ENCODE measurements at places on chromosomes 1 and 21. TPM values are rescaled to one million over a fixed set of nuclear protein-coding genes. Genes with fewer than 3 reads are reported as not detected.

The HCRTR1 gene
- not detected for total RNA-seq

The SDHC gene
- total RNA-seq: 37.2 TPM

The TP73 gene
- total RNA-seq: not detected

The LCE1A gene
- not detected for total RNA-seq

The RALGPS2 gene
- total RNA-seq: 8.6 TPM

DNA sequence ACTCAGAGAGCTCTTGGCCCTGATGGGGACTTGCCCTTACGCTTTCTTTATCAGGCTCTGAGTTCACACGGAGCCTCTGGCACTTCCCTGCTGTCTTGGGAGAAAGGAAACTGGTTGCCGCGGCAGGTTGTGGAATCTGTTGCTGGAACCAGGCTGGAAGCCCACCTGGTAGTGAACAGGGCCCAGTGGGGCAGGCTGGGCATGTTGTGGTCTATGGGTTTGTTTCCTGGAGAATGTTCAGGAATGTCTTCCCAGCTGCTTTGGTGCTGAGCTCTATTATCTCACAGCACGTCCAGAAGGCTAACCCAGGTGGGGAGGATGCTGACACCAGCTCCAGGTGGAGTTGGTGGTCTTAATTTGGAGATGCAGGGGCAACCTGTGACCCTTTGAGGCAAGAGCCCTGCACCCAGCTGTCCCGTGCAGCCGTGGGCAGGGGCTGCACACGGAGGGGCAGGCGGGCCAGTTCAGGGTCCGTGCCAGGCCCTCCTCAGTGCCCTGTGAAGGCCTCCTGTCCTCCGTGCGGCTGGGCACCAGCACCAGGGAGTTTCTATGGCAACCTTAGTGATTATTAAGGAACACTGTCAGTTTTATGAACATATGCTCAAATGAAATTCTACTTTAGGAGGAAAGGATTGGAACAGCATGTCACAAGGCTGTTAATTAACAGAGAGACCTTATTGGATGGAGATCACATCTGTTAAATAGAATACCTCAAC lies 33.3 kb upstream of the TDRD10 start:
- peaks cover 19% of the 10 kb centered on the region for H3K36me3 ChIP-seq
- DNase-seq: no peak
- H3K27me3 ChIP-seq: no peaks in the 10 kb centered on the region
- H3K27ac ChIP-seq: no peak overlapping the region
- H3K4me1 ChIP-seq: peaks cover 59% of the 10 kb centered on the region

GRCh38 chr1:199109160-199109559 lies 470.3 kb downstream of the PTPRC start:
- H3K36me3 ChIP-seq: no peaks in the 10 kb centered on the region
- H3K4me1 ChIP-seq: no peaks in the 10 kb centered on the region
- no peak overlapping the region for H3K4me3 ChIP-seq
- no peak overlapping the region for H3K27ac ChIP-seq
- H3K27me3 ChIP-seq: no peaks in the 10 kb centered on the region
- no peak for DNase-seq

GRCh38 chr1:168907786-168908348 lies 178.9 kb upstream of the DPT start:
- H3K27ac ChIP-seq: no peak overlapping the region
- H3K4me1 ChIP-seq: no peaks in the 10 kb centered on the region
- H3K4me3 ChIP-seq: no peak overlapping the region

GRCh38 chr1:219416598-219417238 lies 196.2 kb downstream of the ZC3H11B start:
- H3K27ac ChIP-seq: no peak overlapping the region
- H3K4me3 ChIP-seq: no peak overlapping the region
- DNase-seq: peak; percentile 53
- H3K27me3 ChIP-seq: no peaks in the 10 kb centered on the region
- no peaks in the 10 kb centered on the region for H3K36me3 ChIP-seq

DNA sequence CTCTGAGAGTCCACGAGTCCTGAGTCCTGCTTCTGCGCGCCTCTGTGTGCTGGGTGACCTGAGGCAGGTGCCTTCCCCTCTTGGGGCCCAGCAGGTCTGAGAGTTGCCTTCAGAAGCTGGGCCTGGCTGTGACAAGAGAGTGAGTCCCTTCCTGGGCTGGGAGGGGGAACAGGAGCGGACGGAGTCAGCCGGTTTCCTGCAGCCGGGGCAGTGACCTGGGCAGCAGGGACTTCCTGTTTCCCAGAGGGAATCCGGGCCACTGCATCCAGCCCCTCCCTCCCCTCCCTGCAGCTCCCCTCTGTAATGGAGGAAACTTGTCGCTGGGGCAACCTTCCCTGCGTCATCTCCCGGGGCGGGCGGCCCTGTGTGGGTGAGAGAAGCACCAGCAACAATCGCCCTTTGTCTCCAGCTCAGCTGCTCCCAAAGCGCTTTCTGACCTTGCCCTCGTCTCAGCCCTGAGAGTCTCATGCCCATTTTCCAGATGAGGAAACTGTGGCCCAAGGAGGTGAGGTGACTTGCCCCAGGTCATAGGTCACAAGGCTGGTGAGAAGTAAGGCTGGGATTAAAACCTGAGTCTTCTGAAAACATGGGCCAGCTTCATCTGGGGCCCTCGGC lies 61.1 kb downstream of the SDC3 start:
- no peak overlapping the region for H3K4me3 ChIP-seq
- H3K4me1 ChIP-seq: no peaks in the 10 kb centered on the region
- no peak for DNase-seq
- peaks cover 46% of the 10 kb centered on the region for H3K27me3 ChIP-seq
- no peak overlapping the region for H3K27ac ChIP-seq

- H3K36me3 ChIP-seq: no peaks in the 10 kb centered on the region
- H3K27ac ChIP-seq: no peak overlapping the region
- no peak for DNase-seq
Measured at GRCh38 chr1:241217516-241217915, 139.5 kb downstream of the RGS7 start.

DNA sequence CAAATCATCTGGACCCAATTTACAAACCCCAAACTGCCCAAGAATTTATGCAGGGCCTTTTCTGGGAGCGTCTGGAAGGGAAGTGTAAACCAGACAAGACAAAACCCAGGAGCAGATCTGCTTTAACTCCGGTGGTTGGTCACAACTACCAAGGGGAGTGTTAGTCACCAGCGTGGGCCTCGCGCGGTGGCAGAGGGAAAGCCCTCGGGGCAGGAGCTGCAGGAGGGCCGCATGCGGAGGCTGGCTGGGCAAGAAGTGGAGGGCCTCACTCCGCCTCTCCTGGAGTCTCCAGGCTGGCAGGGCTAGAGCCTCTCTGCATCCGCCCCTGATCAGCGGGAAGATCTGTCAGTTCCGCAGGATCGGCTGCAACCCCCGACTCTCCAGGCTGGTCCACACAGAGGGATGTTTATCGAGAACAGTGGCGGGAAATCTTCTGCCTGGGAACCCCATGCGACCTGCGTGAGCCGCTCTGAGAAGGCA lies 2.0 kb downstream of the COL24A1 start:
- peaks cover 27% of the 10 kb centered on the region for H3K27me3 ChIP-seq
- no peak overlapping the region for H3K4me3 ChIP-seq
- DNase-seq: no peak
- no peaks in the 10 kb centered on the region for H3K36me3 ChIP-seq
- peaks cover 2% of the 10 kb centered on the region for H3K4me1 ChIP-seq
- no peak overlapping the region for H3K27ac ChIP-seq

GRCh38 chr1:167342846-167343245 lies 122.2 kb downstream of the POU2F1 start:
- no peaks in the 10 kb centered on the region for H3K27me3 ChIP-seq
- no peaks in the 10 kb centered on the region for H3K4me1 ChIP-seq
- no peaks in the 10 kb centered on the region for H3K36me3 ChIP-seq

GRCh38 chr1:206734499-206735142 lies 36.0 kb upstream of the IL19 start:
- no peaks in the 10 kb centered on the region for H3K27me3 ChIP-seq
- DNase-seq: peak; percentile 73
- peak overlapping the region; percentile 37 for H3K27ac ChIP-seq
- H3K36me3 ChIP-seq: peaks cover 41% of the 10 kb centered on the region
- H3K4me1 ChIP-seq: peaks cover 57% of the 10 kb centered on the region

DNA sequence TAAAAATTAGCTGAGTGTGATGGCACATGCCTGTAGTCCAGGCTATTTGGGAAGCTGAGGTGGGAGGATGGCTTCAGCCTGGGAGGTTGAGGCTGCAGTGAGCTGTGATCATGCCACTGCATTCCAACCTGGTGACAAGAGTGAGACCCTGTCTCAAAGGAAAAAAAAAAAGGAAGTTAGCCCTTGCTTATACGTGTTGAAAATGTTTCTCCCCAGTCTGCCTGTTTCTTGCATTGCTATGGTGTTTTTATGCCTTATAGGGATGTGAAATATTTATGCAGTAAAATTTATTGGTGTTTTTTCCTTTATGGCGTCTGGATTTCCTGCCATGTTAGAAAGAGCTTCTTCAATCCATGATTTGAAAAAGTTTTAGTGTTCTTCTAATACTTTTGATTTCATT lies 3.6 kb upstream of the RERE start:
- H3K4me1 ChIP-seq: peaks cover 9% of the 10 kb centered on the region
- H3K4me3 ChIP-seq: no peak overlapping the region
- H3K27me3 ChIP-seq: peaks cover 4% of the 10 kb centered on the region
- H3K27ac ChIP-seq: no peak overlapping the region
- DNase-seq: no peak

DNA sequence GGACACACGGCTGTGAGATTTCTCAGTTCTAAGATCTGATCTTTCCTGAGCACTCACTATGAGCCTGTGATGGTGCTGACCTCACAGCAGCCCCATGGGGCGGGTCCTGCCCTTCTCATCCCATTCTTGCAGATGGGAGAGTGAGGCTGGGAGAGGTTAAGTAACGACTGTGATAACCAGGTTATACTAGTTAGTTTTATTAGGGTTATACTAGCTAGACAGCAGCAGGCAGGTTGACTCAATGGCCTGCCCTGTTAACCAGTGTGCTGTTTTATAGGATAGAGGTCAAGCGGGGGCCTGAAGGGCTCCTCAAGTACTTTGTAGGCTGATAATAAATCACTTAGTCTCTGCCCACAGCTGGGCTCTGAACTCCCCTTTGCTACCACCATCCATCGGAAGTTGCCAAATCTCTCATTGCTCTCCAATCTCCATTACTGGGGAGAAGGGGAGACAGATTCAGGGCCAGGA lies 4.8 kb downstream of the CNTN2 start:
- DNase-seq: no peak
- no peak overlapping the region for H3K27ac ChIP-seq
- no peaks in the 10 kb centered on the region for H3K4me1 ChIP-seq

- no peak overlapping the region for H3K4me3 ChIP-seq
- no peaks in the 10 kb centered on the region for H3K4me1 ChIP-seq
- H3K27ac ChIP-seq: no peak overlapping the region
- H3K36me3 ChIP-seq: no peaks in the 10 kb centered on the region
- no peaks in the 10 kb centered on the region for H3K27me3 ChIP-seq
Measured at GRCh38 chr1:213423041-213423440, 372.0 kb downstream of the RPS6KC1 start.

- no peak overlapping the region for H3K27ac ChIP-seq
- no peaks in the 10 kb centered on the region for H3K4me1 ChIP-seq
- no peaks in the 10 kb centered on the region for H3K27me3 ChIP-seq
- no peak overlapping the region for H3K4me3 ChIP-seq
- DNase-seq: no peak
Measured at GRCh38 chr1:182877331-182877730, 38.2 kb downstream of the DHX9 start.

DNA sequence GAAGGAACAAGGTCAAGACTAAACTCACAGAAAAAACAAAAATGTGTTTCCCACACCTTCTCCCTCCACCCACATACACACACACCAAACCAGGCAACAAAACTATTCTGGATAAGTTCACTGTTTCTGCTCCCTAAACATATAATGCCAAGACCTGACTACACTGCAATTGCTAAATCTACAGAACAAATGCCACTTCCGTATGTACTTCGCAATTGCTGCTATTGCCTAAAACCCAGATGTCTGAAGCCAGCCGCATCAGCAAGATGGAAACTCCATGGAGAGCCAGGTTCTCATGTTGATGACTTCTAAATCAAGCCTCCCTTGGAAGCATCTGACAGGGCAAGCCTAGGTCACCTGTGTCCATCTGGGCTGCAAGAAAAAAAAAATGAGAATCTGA lies 8.3 kb upstream of the AIM2 start:
- H3K27ac ChIP-seq: no peak overlapping the region
- peaks cover 2% of the 10 kb centered on the region for H3K4me1 ChIP-seq
- H3K4me3 ChIP-seq: no peak overlapping the region
- H3K27me3 ChIP-seq: no peaks in the 10 kb centered on the region
- no peak for DNase-seq
- no peaks in the 10 kb centered on the region for H3K36me3 ChIP-seq

GRCh38 chr1:243944429-243945160 lies 94.6 kb upstream of the AKT3 start:
- no peaks in the 10 kb centered on the region for H3K4me1 ChIP-seq
- H3K4me3 ChIP-seq: no peak overlapping the region
- no peak overlapping the region for H3K27ac ChIP-seq
- DNase-seq: no peak
- no peaks in the 10 kb centered on the region for H3K27me3 ChIP-seq
- no peaks in the 10 kb centered on the region for H3K36me3 ChIP-seq

DNA sequence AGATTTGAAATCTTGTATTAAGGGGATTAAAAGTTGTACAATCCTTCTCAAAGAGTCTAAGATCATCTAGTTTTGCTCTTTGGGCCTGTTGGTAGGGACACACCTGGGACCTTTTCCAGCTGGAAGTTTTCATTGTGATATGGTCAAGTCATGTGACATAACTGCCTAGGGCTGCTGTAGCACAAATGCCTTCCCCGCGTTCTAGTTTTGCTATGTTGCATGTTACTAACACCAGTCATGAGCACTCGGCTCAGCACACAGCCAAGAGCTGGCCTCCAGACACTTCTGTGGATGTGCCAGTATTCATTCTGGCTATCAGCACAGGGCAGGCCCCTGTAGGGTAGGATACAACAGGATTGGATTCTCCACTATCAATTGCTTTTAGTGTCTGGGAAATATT lies 14.6 kb upstream of the FLG2 start:
- H3K36me3 ChIP-seq: no peaks in the 10 kb centered on the region
- H3K4me3 ChIP-seq: no peak overlapping the region
- H3K4me1 ChIP-seq: no peaks in the 10 kb centered on the region
- DNase-seq: no peak
- H3K27ac ChIP-seq: no peak overlapping the region

DNA sequence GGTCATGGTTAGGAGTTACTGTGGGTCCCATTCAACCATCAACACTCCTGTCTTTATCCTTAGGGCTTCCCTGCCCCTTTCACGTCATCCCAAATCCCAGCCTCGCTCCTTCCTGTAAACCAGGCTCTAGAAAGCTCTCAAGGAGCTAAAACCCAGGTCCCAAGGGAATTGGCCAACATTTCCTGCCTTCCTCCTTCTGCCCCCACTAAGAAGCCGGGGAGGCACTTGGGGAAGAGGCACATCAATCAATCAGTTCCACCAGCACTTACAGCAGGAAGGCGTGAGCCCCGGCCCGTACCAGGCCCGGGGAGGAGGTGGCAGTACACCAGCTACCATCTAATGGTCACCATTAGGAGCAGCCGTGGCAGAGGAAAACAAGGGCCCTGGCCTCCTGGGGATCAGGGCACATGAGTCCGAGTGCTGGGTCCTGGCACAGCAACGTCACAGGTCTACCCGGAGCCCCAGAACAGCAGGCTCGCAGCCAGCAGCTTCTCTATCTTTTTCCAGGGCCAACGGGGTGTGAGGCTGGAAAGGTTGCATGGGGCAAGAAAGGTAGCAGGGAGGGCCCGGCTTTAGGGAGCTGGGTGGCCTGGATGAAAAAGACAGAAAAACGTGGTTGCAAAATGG lies 108.6 kb downstream of the CASZ1 start:
- H3K4me3 ChIP-seq: no peak overlapping the region
- H3K27ac ChIP-seq: no peak overlapping the region
- peaks cover 18% of the 10 kb centered on the region for H3K4me1 ChIP-seq
- DNase-seq: no peak

- no peak overlapping the region for H3K4me3 ChIP-seq
- no peak overlapping the region for H3K27ac ChIP-seq
- H3K4me1 ChIP-seq: no peaks in the 10 kb centered on the region
- no peaks in the 10 kb centered on the region for H3K36me3 ChIP-seq
- no peaks in the 10 kb centered on the region for H3K27me3 ChIP-seq
Measured at GRCh38 chr1:172322219-172323061, 98.0 kb upstream of the C1orf105 start.

Measured in CD4-positive, alpha-beta T cell (primary cell).